Activated CD8-positive, alpha-beta T cell treated with anti-CD3 and anti-CD28 coated beads for 36 hours (primary cell): ENCODE measurements at places on chromosomes 1 and 21. TPM values are rescaled to one million over a fixed set of nuclear protein-coding genes. Genes with fewer than 3 reads are reported as not detected.

GRCh38 chr1:205038132-205038786, 4.8 kb upstream of the CNTN2 start:
- no peak overlapping the region for H3K27ac ChIP-seq
- H3K4me3 ChIP-seq, result no peak overlapping the region
- DNase-seq, result no peak
- no peaks in the 10 kb centered on the region for H3K36me3 ChIP-seq
- peaks cover 19% of the 10 kb centered on the region for H3K27me3 ChIP-seq

POU3F1 gene
- 0.16 TPM for total RNA-seq

ETV3L gene
- not detected for total RNA-seq

CFHR4 gene
- total RNA-seq, result not detected

- peaks cover 4% of the 10 kb centered on the region for H3K36me3 ChIP-seq
- no peak overlapping the region for H3K4me3 ChIP-seq
- no peak for DNase-seq
- peaks cover 2% of the 10 kb centered on the region for H3K27me3 ChIP-seq
- no peak overlapping the region for H3K27ac ChIP-seq
These were observed 41.7 kb downstream of the CD53 start for GRCh38 chr1:110914676-110915075.
